ENCODE measurements at places on chromosomes 7 and 10.

- no peak for DNase-seq
These were observed 4.0 kb downstream of the ZC3HAV1 start for GRCh38 chr7:139105484-139105883.

GRCh38 chr10:16948361-16948760, 131.1 kb upstream of the RSU1 start:
- no peak for DNase-seq

DNA sequence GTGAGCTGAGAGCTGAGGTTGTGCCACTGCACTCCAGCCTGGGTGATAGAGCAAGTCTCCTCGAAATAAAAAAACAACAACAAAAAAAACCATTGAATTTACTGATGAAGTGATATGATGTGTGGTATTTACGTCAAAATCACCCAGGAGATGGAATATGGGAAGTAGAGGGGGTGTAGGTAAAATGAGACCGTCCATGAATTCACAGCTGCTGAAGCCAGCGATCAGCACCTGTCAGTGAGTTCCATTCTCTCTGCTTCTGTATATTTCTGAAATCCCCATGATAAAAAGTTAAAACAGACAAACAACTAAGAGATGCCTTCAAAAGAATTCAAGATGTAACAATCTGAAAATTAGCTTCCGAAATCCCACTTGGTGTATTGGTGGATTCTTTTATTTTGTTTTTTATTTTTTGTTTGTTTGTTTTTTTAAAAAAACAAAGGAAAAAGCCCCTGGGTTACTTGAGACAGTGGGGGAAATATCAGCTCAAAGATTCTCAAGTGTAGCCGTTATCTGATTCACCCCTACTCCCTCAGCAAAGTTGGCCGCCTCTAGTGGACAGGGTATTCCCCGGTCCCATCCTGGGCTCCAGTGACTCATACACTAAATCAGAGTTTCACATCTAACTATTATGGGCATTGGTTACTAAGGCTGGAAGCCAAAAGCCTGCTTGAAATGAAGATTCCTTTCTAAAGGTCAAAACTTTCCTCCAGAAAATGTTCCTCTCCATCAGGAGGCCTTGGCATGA, 76.4 kb downstream of the MAP3K8 start:
- no peak for DNase-seq

GRCh38 chr10:123537188-123537961, 128.8 kb upstream of the GPR26 start:
- no peak for DNase-seq

- no peak for DNase-seq
These were observed 89.4 kb downstream of the DGKI start for GRCh38 chr7:137757146-137757925.

DNA sequence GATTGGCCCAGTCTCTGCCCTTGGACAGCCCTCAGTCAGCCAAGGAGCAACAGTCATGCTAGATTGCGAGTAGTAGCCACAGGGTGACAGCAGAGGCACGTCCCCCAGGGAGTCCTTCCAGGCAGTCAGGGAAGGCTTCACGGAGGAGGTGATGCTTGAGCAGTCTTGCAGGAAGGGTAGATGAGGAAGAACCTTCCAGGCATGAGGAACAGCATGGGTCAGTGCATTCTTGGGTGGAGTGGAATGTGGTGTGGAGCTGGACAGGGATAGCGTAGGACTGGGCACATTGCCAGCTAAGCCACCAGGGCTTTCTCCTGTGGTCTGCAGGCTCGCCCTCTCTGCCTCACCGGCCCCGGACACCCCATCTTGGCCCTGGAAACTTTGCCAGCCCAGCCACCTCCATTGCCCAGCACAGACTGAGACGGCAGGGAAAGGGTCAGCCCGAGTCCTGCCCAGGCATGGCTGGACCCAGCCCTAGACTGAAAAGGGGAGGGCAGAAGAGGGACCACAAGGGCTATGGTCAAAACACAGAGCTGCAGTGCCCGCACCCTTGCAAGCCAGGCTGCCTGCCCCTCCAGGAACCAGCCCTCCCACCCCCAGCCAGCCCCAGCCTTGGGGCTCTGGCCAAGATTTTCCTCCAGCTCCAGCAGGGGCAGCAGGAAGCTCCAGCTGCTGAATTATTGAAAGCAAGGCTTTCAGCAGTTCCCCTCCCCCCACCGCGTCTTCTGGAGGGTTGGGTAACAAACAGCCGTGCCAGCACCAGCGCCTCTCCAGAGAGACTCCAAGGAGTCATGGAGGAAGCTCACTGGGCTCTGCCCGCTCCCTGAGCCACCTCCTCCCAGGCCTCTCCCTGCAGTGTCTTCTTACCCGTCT, 18.7 kb downstream of the SRRM3 start:
- no peak for DNase-seq

GRCh38 chr10:44619521-44619920, 234.6 kb upstream of the CXCL12 start:
- DNase-seq: no peak

- no peak for DNase-seq
These were observed 37.7 kb downstream of the NRF1 start for GRCh38 chr7:129649128-129649690.

- no peak for DNase-seq
These were observed 15.3 kb downstream of the GNAT3 start for GRCh38 chr7:80496586-80496985.

DNA sequence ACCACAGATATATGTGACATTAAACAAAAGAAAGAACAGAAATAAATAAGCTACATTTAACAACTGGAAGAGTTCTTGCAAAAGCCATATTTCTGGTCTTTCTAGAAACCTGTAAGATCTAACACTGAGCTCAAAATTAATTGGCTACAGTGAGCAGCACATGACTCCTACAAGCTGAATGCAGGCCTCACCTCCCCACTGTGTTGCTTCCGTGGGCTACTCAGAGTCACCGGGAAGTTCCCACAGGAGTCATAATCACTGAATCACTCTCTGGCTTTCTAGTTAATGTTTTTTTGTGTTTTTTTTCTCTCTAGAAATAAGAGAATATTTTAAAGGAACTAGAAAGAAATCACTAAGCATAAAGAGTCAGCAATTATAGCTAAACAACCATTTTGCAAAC, 10.2 kb upstream of the MRPS24 start:
- DNase-seq: no peak

DNA sequence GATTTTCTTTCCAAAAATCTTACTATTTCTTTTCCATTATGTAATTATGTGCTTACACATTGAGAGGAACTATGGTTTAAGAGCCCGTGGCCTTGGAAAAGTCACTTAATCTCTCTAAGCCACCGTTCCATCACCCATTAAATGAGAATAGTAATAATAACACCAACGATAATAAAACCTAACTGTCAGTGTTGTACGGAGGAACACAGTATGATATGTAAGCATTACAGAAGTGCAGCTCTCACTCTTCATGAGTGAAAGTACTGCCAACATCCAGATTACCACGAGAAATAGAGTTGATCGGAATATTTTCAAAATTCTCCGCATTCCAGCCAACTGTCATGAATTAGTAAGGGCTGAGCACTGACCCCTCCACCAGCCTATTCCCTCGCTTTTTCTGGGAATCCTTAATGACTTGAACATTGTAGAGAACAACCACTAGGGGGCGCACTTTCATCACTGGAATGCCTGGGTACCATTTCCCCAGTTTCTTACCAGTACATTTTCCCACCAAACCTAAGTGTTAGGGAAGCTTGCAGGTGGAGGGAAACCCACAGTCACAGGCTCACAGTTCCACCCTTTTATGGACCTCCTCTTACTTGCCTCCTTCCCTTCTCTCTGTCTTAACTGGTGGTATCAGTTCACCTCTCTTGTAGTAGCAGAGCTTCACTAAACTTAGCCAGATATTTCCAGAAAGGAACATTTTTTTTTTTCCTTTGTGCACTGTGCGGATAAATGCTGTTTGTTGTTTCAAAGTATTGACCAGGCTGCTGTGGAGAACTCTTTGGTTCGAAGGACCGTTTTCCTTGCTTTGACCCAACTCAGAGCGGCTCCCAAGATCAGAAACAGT, 27.8 kb downstream of the NKX2-3 start:
- DNase-seq: peak; percentile 68
